ENCODE measurements at places on chromosomes 4 and X.

DNA sequence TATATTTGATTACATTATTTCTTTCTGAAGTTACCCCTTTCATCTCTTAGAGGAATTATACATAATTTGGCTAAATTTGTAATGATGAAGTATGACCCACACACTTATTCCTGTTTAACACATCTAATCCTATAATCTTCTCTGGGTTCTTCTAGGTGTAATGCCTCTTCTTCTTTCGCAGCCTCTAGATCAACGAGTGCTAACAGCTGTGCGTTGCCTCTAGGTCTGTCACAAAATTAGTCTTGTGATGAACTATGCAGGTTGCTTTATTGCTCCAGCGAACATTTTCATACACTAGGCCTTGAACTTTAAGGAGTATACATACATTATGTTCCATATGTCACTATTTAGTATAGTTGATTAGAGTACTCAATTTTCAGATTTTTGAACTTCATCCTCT lies 89.9 kb downstream of the TTC29 start:
- no peak for DNase-seq

- no peak for DNase-seq
These were observed 809 bp upstream of the H2AZ1 start for GRCh38 chr4:99950913-99951254.

- no peak for DNase-seq
These were observed 46.6 kb upstream of the SHISA3 start for GRCh38 chr4:42350611-42351182.

- DNase-seq, result no peak
These were observed 349.6 kb upstream of the FTHL17 start for GRCh38 chrX:31421441-31421840.

GRCh38 chrX:72604112-72604511 lies 31.5 kb upstream of the HDAC8 start:
- no peak for DNase-seq

GRCh38 chr4:15601862-15602261 lies 53.3 kb downstream of the FBXL5 start:
- no peak for DNase-seq

- DNase-seq, result peak; percentile 30
These were observed 119.9 kb downstream of the RASGEF1B start for GRCh38 chr4:81351654-81352445.

- DNase-seq, result no peak
These were observed 222.2 kb downstream of the DCTD start for GRCh38 chr4:182695009-182695408.

GRCh38 chrX:74521961-74522751 lies 92.3 kb downstream of the RLIM start:
- DNase-seq, result no peak

DNA sequence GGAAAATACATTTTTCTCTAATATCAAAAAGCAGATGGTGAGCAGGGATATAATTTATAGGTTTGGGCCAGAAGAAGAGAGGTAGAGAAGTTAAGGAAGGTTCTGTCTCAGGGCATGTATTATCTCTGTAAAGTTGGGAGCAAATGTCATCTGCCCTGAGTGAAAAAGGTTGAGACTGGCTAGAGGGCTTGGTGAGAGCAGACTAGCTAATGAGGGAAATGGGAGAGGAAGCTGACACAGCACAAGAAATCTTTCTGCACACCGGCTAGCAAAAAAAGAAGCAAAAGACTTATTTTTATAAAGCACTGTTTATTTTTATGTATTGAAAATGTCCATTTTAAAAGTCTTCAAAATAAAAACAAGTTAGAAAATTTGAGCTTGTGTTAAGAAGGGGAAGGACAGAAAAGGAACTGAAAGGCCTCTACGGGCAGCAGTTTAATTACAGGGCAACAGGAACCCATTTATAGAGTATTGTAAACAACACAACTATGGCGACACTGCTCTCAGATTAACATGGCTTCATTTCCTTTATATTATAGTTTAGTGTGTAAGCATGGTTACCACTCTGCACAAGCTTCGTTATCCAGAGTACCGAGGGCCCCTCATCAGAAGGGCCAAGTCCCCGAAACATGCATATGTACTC lies 17.4 kb downstream of the CD40LG start:
- no peak for DNase-seq

- peak; percentile 53 for DNase-seq
These were observed at the start of gene RPL39 for GRCh38 chrX:119791437-119792231. TSS of gene RPL39 (minus strand) at chrX:119791630. CDS start at chrX:119791576, 54 bp downstream.

GRCh38 chr4:168771251-168771650 lies 238.8 kb downstream of the CBR4 start:
- no peak for DNase-seq

GRCh38 chr4:175418516-175418915 lies 393.5 kb downstream of the GPM6A start:
- DNase-seq, result no peak

Measured in stimulated activated CD8-positive, alpha-beta memory T cell treated with anti-CD3 and anti-CD28 coated beads, Interleukin-7, amount 100 ng/mL, for 1 hour (primary cell).